ENCODE measurements at places on chromosomes 2 and 18.

DNA sequence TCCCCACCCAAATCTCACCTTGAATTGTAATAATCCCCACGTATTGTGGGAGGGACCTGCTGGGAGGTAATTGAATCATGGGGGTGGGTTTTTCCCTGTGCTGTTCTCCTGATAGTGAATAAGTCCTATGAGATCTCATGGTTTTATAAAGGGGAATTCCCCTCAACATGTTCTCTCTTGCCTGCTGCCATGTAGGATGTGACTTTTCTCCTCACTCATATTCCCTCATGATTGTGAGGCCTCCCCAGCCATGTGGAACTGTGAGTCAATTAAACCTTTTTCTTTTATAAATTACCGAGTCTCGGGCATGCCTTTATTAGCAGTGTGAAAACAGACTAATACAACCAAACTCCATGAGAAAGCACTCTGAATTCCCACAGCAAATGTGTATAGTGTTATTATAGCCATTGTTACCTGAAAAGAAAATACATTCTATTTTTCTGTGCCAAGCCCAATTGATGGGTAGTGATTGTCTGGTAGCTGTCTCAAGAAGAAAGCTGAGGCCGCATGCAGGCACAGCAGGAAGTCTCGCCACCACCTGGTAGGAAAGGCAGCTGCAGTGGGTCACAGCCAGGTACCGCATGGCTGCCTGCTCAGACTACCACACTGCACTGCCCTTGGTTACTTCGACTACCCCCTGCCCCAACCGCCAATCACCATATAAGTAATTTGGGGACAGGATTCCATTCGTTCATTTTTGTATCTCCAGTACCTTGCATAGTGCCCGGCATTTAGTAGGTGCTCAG, 10.3 kb upstream of the ZBTB7C start:
- DNase-seq = no peak

DNA sequence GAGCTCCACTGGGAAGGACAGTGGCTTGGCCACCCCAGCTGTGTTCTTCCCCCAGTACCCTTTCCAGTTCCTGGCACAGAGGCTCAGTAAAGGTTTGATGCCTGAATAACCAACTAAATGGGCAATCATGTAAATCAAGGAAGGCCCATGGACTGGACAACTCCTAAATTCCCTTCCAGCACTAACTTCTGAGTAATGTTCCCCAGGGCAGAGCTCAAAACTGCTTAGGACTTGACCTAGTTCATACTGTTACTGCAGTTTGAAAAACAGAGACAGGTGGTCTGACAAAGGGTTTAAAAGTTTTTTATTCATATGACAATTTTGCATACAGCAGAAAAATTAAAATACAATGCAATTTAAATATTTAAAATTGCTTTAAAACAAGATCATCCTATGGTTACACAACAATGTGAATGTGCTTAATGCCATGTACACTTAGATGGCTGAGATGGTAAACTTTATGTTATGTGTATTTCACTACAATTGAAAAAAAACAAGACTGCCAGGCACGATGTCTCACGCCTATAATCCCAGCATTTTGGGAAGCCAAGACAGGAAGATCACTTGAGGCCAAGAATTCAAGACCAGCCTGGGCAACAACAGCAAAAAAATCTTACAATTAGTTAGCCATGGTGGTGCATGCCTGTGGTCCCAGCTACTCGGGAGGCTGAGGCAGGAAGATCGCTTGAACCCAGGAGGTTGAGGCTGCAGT, 26.2 kb downstream of the PCBP1 start:
- DNase-seq = no peak

DNA sequence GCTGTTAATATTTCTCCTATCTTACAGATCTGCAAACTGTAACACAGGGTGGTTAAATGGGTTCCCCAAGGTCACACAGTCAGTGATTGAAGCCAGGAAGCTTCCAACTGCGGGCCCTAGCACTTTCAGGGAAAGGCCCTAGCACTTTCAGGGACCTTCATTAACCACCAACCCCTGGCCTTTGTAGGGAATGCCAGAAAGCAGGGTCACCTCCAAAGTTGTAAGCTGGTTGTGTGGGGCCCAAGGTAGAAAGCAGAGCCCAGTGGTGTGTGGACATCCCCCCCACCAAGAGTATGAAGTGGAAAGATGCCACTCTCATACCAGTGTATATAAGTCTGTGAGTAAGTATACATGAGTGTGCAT, 4.4 kb downstream of the DLX2 start:
- DNase-seq = no peak

GRCh38 chr2:193590831-193591230, 1396.1 kb upstream of the TMEFF2 start:
- DNase-seq = no peak

Data from fibroblast of lung (primary cell).